ENCODE measurements at places on chromosomes 7 and 10.

GRCh38 chr10:72076756-72077155, 11.6 kb downstream of the SPOCK2 start:
- DNase-seq: no peak

DNA sequence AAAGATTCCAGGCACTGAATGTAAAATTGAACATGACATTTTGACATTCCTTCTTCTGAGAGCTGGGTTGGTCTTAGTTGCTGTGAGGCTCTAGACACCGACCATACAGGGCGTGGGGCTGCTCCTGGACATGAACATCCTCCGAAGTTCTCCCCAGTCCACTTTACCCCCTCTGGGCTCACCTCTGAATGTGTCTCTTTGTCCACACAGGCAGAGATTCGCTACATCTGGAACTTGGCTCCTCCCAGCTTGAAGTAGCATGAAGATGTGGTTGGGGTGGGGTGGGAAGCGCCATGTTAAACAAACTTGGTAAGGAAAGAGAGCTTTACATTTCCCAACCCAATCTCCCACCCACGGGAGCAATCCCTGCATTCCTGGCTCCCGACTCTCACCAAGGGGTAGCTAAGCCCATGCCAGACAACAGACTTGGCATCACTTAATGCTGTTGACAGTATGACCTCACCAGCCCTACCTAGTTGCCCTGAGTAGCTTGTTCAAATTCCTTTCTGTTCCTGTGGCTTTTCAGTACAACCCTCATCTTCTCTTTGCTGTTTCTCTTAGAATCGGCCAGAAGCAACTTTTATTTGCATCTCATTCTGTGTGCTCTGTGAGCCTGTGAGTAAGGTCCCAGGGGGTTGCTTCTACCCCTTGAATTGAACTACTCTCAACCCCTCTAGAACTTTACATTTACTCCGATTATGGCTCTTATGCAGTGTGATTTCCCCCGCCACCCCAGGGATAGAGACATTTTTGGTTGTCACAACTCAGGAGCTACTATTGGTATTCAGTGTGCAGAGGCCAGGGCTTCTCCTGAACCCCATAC, 211.4 kb downstream of the SEC23IP start:
- no peak for DNase-seq

DNA sequence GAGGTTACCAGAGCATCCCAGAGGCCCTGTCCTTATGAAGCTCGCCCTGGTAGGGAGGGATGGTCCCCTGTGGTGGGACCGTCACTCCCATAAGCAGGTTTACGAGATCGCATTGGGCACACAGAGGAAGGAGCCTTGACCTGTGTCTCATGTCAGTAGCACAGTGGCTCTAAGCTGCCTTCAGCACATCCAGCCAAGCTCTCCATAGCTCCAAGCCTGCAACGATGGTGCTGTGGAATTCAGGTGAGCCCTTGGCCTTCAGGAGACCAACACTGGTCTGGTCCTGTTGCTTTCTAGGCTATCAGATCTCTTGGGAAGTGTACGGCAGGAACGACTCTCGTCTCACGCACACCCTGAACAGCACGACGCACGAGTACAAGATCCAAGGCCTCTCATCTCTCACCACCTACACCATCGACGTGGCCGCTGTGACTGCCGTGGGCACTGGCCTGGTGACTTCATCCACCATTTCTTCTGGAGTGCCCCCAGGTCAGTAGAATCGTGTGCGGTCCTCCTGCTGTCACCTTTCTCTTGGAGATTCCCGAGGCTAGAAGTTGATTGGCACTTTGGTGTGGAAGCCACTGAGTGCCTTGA, 605.3 kb upstream of the FOXK1 start:
- no peak for DNase-seq

GRCh38 chr7:148368562-148368961, 222.0 kb upstream of the C7orf33 start:
- DNase-seq: no peak

DNA sequence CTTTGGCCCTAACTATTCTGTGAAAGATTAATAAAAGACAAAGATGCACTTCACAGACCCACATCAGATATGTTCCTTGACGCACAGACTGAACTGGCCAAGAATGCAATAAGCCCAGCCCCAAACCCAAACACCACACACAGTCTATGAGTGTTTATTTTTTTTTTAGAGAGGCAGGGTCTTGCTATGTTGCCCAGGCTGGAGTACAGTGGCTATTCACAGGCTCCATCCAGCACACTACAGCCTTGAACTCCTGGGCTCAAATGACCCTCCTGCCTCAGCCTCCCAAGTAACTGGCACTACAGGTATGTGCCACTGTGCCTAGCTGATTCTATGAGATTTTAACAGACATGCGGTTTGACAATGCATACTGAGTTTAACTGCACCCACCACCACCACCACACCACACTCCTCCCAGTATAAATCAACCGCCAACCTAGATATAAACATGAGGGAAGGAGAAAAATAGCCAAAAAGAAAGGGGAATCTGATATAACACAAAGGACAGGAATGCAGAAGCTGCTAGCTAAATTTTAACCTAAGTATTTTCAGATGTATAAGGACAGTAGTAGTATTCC, 35.1 kb upstream of the SLC26A3 start:
- no peak for DNase-seq

GRCh38 chr7:119943942-119944600, 328.9 kb upstream of the KCND2 start:
- no peak for DNase-seq

GRCh38 chr10:119335671-119336353, 128.4 kb downstream of the GRK5 start:
- DNase-seq: no peak
